Colonic mucosa (tissue), 4 donors: ENCODE measurements at places on chromosomes 2 and 18.
A peak's percentile ranks its signal among the peaks of the same experiment; 100 is the strongest.

GRCh38 chr18:11511434-11512095 is 97.8 kb upstream of the SLC35G4 start:
- no peak for DNase-seq

DNA sequence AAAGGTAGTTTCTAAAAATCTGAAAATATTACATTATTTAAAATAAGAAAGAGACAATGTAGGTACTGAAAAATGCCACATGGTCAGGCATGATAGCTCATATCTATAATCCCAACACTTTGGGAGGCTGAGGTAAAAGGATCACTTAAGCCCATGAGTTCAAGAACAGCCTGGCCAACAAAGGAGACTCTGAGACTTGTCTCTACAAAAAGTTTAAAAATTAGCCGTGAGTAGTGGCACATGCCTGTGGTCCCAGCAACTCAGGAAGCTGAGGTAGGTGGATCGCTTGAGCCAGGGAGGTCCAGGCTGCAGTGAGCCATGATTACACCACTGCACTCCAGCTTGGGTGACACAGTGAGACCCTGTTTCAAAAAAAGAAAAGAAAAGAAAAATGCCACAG is 21.8 kb downstream of the ATAD2B start:
- no peak for DNase-seq

DNA sequence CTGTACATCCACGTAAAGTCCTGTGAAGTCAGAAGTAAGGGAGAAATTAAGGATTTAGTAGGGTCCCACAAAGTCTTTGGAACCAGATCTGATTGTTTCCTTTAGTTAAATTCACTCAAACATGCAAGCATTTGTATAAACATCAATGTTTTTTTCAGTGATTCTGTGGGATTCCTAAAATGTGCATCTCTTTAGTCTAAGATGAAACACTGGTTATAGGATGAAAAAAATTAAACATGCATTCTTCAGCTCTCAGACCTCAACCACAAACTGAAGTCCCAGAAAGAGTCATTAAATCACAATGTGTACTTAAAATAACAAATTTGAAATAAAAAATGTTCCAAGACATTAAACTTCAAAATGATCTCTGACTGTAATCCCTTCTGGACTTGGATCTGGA is 76.5 kb upstream of the APCDD1 start:
- no peak for DNase-seq

- no peak for DNase-seq
These were observed 104.3 kb downstream of the SRBD1 start for GRCh38 chr2:45506756-45507155.

DNA sequence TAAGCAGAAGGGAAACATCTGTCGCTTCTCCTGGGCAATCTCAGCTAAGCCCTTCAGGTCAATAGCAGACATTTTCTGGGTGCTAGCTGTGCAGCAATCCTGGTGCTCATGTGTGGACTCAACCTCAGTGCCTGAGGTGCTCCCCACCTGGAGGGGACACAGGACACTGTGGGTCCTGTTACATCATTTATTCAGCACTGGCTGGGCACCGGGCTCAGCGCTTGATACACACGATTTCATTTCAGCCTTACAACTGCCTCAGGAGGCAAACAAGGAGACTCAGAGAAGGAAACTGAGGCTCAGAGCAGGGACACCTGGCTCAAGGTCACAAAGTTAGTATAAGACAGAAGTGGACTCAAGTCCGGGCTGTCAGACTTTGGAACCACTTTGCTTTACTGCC is 46.7 kb downstream of the MARCO start:
- peak; percentile 3 for DNase-seq

GRCh38 chr2:237268004-237268708 is 145.8 kb downstream of the COL6A3 start:
- DNase-seq = no peak

DNA sequence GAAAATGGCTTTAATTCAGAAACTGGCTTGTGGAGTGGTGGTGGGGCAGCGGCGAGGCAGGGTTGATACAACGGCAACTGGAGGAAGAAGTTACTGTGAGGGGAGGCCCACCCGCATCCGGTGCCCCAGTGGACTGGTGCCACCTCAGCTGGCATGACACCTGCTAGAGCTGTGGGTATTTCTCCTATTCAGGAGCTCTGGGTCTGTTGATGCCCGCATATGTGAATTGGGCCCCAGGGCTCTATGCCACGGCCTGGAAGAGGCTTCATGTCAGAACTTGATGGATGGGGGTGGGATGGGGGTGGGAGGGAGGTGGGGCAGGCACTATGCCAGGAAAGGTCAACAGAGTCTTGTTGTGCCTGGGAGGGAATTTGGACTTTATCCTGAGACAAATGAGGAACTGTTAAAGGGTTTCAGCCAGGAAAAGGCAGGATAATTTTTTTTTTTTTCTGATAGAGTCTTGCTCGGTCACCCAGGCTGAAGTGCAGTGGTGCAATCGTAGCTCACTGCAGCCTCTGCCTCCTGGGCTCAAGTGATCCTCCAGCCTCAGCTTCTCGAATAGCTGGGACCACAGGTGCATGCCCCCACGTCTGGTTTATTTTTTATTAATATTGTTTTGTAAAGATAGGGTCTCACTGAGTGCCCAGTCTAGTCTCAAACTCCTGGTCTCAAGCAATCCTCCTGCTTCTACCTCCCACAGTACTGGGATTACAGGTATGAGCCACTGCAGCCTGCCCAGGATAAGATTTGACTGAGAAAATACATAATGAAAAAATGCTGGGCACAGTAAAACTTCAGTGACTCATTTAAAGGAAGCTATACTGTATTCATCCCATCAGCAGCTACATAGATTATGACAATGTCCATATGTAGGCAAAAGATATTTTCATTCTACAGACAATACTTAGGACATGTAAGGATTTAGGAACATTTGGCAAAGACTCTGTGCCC is 52.6 kb downstream of the SH2D6 start:
- DNase-seq = peak; percentile 76

- no peak for DNase-seq
These were observed 192.1 kb upstream of the RND3 start for GRCh38 chr2:150679456-150680120.

- no peak for DNase-seq
These were observed 444.0 kb upstream of the LRRTM1 start for GRCh38 chr2:80748592-80748991.

GRCh38 chr18:57516056-57516455 is 70.4 kb downstream of the FECH start:
- DNase-seq = no peak

DNA sequence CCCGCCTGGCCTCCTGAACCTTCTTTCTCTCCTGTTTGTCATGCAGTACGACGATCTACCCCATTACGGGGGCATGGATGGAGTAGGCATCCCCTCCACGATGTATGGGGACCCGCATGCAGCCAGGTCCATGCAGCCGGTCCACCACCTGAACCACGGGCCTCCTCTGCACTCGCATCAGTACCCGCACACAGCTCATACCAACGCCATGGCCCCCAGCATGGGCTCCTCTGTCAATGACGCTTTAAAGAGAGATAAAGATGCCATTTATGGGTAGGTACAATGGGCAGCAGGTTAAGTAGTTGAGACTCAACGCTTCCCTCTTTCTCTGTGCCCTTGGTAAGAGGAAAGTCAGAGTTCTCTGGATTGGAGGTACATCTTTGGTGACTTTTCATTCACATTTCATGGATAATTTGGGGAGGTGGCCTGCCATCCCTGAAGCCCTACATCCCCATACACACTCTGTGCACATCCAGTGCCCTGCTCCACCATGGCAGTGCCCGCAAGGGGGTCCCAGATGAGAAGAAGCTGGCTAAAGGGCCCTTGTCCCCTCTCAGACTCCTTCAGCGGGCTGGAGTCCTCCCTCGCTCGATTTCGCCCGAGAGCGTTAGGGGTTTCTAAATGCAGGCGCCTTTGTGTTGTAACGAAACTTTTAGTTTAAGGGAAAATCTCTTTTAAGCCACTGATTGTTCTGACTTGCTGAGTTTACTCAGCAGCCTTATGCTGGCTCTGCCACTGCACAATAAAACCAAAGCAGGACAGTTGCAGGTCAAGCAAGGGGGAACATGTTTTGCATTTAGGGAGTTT is 3.0 kb downstream of the MEIS1 start:
- DNase-seq = no peak

DNA sequence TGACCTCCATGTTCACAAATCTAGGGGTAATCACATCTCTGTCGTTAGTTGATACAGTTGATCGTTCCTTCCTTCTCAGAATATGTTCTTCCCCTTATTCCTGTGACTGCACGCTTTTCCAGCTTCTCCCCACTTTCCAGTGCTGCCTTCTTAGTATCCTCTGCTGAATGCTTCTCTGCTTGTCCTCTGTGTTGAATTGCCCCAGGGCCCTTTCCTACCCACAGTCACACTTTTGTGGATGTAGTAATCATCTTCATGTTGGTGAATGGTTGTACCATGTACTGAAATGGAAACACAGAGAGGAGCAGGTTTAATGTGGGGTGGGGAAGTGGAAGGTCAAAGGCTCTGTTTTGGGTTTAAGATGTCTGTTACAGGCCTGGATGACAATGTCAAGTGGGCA is 47.2 kb downstream of the EML6 start:
- DNase-seq = no peak

DNA sequence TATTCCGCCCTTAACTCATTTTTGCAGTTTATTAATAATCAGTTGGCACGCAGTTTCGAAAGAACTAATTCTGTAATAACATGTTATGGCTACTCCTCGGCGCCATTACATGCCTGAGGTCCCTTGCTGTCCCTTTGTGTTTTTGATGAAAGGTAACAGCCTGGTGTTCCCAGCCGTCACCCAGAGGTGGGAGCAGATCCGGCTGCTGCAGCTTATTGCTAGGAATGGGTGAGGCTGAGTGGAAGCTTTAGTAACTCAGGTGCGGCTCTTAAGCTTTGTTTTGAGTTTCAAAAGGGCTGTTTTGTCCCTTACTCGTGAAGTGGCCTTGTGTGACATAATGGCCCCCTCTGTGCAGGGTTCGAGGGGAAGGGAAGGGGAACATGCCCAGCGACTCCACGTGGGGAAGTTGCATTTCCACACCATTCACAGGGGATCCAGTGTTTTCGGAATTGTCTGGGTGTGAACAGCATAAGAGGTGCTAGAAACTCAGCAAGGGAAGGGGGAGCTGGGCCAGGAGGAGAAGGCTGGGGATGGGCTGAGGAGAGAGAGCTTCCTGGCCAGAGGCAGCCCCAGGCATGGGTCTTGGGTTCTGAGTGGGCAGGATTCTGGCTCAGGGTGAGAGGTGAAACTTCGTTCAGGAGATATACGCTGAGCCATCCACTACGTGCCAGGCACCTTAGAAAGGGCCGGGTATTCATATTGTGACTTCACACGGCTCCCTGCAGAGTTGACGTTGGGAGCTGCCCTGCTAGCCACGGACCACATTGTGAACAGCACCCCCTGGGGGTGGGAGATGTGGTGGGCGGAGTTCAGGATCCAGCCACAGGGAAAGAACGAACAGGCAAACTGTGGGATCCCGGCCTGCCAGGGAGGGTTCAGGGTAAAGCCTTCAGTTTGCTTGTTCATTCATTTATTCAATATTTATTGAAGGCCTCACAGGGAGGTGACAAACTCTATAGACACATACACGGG is 84.4 kb downstream of the TGOLN2 start:
- DNase-seq = no peak

- DNase-seq = peak; percentile 45
These were observed 174.8 kb upstream of the EPAS1 start for GRCh38 chr2:46122318-46122976.

GRCh38 chr18:75246721-75247610 is 36.4 kb downstream of the TSHZ1 start:
- no peak for DNase-seq

GRCh38 chr2:88999365-88999764 is 307.9 kb downstream of the RPIA start:
- no peak for DNase-seq

DNA sequence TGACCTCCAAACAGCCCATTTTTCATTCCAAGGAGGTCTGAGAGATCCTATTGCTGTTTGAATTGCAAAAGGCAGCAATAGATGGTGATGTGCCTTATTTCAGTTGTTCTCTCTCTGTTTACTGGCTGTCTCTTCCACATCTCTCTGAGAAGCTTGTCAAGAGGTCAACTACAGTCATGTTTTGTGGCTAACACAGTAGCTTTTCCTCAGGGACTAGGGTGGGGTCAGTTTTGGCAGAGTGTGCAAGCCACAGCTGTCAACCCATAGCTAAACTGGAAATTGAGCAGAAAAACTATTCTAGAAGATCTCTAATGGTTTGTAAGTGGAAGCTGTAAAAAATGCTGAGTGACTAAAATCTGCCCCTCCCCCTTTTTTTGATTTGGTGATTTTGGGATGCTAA is 67.1 kb downstream of the DIS3L2 start:
- DNase-seq = no peak

- DNase-seq = no peak
These were observed 634 bp upstream of the MSGN1 start for GRCh38 chr2:17815468-17816184.

DNA sequence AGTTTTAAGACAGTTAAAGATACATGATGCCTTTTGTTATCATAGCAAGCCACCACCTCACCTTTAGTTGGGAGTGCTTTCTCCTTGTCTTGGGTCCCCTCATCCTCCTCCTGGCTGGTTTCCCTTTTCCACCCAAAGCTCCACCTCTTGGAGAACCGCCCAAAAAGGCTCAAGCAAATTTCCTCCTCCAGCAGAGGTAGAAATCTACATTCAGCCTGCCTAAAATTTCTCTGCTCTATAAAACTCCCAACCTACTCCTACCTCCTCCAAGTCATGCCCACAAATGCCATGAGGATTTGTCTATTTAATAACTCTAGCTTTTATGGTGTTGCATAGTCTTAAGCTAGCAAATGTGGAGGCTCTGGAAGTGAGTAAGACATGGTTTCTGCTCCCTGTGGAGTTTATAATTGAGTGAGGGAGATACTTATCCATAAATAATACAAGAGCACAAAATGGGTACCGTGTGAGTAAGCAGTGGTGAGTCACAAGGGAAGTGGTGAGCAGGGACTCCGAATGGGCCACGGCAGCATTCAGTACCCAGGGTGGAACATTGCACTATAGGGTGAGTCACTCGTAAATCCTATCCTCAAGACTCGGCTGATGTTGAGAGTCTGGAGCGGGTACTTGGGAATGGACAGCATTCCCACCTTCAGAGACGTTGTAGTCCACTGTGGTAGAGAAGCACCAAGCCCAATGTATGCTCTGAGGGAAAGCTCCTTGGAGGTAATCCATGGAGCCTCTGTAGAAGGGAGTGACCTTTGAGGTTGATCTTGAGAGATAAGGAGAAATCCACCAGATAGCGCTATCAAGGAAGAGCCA is 146.3 kb downstream of the RTN4 start:
- DNase-seq = peak; percentile 54

- no peak for DNase-seq
These were observed 27.0 kb downstream of the MEIS1 start for GRCh38 chr2:66461664-66462500.

DNA sequence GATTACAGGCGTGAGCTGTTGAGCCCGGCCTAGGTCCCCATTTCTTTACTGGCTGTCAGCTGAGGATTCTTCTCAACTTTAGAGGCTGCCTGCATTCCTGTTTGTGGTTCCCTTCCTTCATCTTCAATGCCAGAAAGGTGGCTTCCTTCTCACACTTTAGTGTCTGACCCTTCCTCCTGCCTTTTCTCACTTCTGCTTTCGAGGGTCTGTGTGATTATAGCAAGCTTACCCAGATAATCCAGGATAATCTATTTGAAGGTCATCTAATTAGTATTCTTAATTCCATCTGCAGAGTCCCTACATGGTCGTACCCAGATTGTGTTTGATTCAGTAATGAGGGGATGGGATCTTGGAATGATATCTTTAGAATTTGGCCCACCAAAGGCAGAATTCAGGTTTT is 157.4 kb downstream of the TANC1 start:
- no peak for DNase-seq
